Fibroblast of skin of right quadriceps (primary cell): ENCODE measurements at places on chromosomes 1 and 21.
A peak's percentile ranks its signal among the peaks of the same experiment; 100 is the strongest.

GRCh38 chr1:10338047-10338446, 60.8 kb upstream of the PGD start:
- DNase-seq, result peak; percentile 47

DNA sequence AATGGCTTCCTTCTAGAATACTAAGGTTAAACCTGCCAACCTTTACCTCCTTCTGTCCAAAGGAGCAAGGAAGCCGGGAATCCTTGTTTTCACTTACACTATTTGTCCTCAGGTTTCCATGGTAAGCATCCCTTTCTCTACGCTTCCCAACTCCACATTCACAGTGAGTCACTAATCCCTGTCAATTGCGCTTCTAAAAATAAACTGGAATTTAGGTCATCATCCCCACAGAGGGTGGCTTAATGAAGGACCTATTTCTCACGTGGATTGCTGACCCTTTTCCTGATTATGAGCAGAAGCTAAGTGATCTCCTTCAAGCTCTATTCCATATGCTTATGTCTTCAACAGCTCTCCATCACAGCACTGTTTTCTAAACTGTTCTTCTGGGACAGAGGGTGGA, 39.9 kb upstream of the ABCA4 start:
- DNase-seq, result peak; percentile 86

- no peak for DNase-seq
These were observed 43.6 kb upstream of the CCDC190 start for GRCh38 chr1:162904579-162904978.

- DNase-seq, result peak; percentile 8
These were observed 39.4 kb upstream of the CD55 start for GRCh38 chr1:207282058-207282457.

GRCh38 chr1:62082456-62083363, 111.9 kb upstream of the L1TD1 start:
- DNase-seq, result peak; percentile 32

DNA sequence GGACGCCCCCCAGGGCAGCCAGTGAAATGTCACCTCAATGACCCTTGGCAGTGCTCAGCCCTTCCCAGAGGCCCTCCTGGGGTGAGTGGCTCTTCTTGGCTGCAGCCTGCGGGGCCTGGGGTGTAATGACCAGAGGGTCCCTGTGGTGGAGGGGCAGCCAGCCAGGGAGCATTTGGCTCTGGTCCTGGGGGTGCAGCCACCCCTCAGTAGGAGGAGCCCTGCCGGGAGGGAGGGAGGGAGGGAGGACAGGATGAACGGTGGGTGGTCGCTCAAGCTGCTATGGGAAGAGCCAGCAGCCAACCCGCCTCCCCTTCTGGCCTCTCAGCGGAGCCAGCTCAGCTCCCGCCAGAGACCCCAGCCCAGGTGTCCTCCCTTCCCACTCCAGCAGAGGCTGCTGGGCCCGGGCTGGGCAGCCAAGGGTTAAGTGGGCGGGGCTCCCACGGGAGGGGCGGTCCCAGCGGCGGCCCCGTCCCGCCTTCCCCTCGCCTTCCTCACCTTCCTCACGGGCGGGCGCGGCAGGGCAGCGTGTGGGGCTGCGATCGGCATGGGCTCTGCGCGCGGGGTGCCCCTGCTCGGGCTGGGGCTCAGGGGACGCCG, 9.0 kb upstream of the PLCH2 start:
- no peak for DNase-seq

DNA sequence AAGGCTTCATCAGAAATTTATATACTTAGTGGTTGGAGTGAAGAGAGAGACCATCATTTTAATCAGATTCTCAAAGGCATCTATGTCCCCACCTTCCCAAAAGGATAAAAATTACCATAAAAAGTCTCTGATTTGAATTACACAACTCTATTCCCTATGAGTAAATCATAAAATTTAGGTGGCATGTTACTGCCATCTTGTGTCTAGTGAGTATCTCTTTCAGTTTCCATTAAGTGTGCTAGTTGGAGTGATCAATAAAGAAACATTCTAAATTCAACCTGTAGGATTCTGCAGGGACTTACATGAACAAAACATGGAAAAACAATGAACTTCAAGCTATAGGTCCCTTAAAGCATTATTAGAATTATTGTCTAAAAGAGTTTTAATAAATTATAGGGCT, 655.4 kb downstream of the LTN1 start:
- DNase-seq, result peak; percentile 79

DNA sequence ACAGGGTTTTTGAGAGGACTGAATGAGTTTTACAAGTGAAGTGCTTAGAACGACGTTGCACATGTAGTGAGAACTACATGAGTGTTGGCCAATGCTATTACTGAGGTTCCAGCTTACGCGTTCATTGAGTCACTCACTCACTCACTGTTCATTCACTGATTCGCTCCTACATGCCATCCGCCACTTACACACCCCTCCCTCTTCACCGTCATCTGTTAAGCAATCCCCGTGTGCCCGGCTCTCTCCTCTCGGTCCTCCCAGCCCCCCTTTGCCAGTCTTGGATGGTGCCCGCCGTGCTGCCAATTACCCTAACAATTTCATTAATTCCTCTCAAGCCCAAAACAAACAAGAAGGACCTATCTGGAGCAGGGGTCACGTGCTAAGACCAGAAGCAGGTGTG, 27.3 kb upstream of the EPHA2 start:
- peak; percentile 76 for DNase-seq

GRCh38 chr1:38586993-38587646, 272.5 kb downstream of the RRAGC start:
- peak; percentile 13 for DNase-seq

DNA sequence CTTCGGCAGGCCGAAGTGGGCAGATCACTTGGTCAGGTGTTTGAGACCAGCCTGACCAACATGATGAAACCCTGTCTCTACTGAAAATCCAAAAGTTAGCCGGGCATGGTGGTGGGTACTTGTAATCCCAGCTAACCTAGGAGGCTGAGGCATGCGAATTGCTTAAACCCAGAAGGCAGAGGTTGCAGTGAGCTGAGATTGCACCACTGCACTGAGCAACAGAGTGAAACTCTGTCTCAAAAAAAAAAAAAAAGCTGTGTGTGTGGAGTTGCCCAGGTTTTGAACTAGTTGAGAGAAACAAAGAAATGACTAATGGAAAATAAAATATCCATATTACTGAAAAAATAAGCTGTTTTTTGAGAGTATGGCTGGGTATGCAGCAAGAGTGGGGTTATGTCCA, 100.2 kb downstream of the GTF2B start:
- no peak for DNase-seq

- DNase-seq, result no peak
These were observed 12.2 kb upstream of the VN1R5 start for GRCh38 chr1:247243524-247244137.

- DNase-seq, result no peak
These were observed 14.6 kb downstream of the HENMT1 start for GRCh38 chr1:108646265-108646647.

- no peak for DNase-seq
These were observed 13.0 kb downstream of the KCNK2 start for GRCh38 chr1:215095524-215095923.

GRCh38 chr1:225670356-225670755, 17.4 kb upstream of the ENAH start:
- no peak for DNase-seq

DNA sequence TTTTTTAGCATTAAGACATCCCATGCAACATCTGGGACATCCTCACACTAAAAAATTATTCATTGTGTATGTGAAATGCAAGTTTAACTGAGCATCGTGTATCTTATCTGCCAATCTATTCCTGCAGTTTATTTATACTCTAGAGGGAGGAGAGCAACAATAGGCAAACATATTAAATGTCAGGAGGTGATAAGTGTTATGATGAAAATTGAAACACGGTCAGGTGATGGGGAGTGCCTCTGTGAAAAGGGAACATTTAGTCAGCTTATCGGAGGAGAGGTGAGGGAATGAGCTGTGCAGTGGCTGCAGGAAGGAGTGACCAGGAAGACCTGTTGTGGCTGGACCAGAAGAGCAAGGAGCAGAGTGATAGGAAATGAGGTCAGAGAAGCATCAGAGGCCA, 775 bp upstream of the EFCAB14 start:
- no peak for DNase-seq

GRCh38 chr1:47699492-47700235, 261.8 kb downstream of the FOXD2 start:
- DNase-seq, result no peak

DNA sequence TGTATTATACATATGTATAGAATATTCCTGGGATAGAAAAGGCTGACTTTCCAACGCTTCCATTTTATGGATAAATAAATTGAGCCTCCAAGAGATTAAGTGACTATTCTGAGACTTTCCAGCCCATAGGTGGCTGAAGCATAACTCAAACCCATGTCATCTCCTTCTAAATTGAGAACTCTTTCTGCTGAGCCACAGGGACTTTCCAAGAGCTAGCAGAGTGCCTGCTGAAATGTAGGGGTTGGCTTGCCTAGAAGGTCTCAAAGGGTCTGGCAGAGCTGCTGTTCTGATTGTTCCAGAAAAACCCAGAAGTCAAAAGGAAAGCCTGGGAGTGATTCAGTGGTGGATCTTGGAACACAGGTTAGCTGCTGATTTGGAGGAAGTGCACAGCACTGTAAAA, 146.4 kb upstream of the BEND5 start:
- no peak for DNase-seq

GRCh38 chr1:99979091-99979490, 9.3 kb downstream of the SLC35A3 start:
- DNase-seq, result no peak

GRCh38 chr1:209825591-209826434, 2.0 kb upstream of the UTP25 start:
- no peak for DNase-seq

GRCh38 chr1:225626698-225627097, 26.2 kb downstream of the ENAH start:
- no peak for DNase-seq

DNA sequence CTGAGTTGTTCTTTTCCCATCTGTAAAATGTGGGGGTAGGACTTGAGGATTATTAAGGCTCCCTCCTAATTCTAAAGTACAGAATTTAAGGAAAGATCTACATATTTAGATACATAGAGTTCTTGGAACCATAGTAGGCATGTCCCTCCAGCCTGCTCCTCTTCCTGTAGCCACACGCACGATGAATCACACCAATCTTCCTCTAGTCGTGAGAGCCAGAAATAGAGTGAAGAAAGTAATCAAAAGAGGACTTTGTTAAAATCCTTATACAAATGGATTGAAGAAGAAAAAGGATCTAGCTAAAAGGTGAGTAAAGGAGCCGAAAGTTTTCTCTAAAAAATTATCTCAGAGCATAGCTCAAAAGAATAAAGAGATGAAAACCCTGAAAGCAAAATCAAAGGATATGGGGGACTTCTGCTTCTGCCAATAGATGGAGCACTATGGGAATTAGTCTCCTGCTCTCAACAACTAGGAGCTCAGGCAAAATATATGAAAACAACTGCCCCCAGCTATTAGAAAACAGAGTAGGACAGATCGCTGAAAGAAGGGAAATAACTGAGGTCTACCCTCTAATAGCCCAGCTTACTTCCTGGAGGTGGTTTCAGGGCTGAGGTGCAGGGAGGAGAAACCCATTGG, 8.5 kb downstream of the C1orf141 start:
- no peak for DNase-seq
